ENCODE measurements at places on chromosomes 4 and X.
A peak's percentile ranks its signal among the peaks of the same experiment; 100 is the strongest.

DNA sequence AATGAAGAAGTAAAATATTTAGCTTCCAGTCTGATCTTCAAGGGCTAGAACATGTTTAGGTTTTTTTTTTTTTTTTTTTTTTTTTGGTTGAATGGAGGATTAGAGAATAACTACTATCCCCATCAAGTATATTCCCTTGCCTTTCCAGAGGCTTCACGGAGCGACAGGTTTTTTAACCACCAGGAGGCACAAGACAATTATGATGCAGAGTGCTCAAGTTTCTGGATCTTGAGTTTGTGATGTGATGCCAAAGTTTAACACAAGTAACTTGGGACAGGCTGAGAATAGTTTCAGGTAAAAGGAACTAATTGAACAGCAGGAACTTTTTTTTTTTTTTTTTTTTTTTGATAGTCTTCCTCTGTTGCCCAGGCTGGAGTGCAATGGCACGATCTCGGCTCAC is 30.3 kb downstream of the CCNI start:
- DNase-seq: peak; percentile 46

DNA sequence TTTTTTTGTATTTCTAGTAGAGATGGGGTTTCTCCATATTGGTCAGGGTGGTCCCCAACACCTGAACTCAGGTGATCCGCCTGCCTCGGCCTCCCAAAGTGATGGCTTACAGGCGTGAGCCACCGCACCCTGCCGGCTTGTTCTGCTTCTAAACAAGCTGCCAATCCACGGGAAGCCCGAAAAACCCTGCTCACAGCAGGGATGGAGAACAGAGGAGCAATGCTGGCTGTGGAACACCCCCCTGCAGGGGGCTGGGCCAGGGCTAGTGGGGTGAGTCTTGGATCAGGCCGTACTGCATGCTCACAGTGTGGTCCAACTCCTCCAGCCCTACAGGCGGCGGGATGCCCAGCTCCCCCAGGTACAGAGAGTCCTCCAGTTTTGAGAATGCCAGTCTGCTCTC is 38.1 kb upstream of the ARHGAP6 start:
- DNase-seq: no peak

DNA sequence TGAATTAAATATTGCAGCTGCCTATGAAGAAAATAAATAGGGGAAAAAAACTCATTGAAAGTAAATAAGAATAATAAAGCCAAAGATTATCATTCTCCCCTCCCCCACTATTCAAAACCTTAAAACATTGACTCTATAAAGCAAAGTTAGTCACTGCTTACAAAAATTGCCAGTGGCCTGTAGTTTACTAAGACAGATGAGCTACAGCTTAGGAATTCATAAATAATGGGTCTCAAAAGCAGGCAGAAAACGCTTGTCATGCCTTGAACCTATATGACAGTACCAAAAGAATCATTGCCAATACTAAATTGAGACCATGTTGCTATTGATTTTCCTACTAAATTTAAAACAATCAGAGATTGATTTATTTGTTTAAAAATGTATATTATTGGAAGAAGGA is 78.9 kb downstream of the SLC10A7 start:
- peak; percentile 70 for DNase-seq

DNA sequence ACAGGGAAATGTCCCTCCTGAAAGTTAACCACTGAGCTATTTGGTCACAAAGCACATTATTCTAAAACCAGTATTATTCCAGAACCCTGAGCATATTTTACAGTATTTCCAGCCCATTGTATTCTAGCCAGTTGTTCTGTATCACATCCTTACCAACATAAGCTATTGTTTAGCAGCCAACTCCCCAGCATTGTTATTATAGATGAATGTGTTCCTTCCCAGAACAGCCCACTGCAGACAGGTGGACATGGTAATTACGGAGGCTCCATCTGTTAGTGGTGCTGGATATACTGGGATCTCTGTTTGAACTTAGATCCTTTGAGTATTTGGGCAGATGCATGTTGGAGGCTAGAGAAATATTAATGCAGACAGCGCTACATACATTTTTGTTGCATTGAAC is 126.1 kb downstream of the MGST2 start:
- no peak for DNase-seq

- DNase-seq: no peak
Observed at GRCh38 chrX:13492286-13492685, 77.1 kb upstream of the EGFL6 start.

GRCh38 chr4:98905297-98905696 is 23.6 kb downstream of the EIF4E start:
- no peak for DNase-seq

DNA sequence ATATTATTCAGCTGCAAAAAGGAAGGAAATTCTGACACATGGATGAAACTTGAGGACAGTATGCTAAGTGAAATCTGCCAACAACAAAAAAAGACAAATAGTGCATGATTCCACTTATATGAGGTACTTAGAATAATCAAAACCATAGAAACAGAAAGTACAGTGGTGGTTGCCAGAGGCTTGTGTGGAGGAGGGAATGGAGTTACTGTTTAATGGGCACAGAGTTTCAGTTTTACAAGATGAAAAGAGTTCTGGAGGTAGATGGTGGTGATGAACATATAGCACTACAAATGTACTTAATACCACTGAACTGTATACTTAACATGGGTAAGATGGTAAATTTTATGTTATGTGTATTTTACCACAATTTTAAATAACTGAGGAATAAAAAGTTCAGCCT is 212.0 kb upstream of the KLF3 start:
- no peak for DNase-seq

DNA sequence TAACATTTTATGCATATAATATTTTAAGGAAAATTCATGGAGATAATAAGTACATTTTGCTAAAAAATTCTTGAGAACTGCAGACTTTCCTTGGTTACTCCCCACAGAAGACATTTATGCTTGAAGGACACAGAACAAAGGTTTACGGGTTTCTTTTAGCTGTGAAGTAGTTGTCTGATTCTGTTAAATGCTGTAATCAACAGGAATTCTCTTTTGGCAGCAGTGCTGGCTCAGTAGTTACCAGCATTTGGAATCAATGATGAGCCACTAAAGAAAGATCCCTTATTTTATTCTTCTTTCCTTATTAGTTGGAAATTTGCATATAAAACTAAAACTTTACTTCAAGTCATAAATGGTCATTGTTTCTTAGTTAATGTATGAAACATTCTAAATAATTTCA is 199.3 kb upstream of the FAT4 start:
- DNase-seq: peak; percentile 34

GRCh38 chrX:151609222-151609621 is 45.7 kb downstream of the PASD1 start:
- DNase-seq: no peak

GRCh38 chrX:100264200-100264599 is 145.9 kb downstream of the PCDH19 start:
- no peak for DNase-seq

- DNase-seq: peak; percentile 74
Observed at GRCh38 chrX:41381685-41382084, 47.7 kb downstream of the DDX3X start.
